ENCODE measurements at places on chromosomes 7 and 10.
A peak's percentile ranks its signal among the peaks of the same experiment; 100 is the strongest.

DNA sequence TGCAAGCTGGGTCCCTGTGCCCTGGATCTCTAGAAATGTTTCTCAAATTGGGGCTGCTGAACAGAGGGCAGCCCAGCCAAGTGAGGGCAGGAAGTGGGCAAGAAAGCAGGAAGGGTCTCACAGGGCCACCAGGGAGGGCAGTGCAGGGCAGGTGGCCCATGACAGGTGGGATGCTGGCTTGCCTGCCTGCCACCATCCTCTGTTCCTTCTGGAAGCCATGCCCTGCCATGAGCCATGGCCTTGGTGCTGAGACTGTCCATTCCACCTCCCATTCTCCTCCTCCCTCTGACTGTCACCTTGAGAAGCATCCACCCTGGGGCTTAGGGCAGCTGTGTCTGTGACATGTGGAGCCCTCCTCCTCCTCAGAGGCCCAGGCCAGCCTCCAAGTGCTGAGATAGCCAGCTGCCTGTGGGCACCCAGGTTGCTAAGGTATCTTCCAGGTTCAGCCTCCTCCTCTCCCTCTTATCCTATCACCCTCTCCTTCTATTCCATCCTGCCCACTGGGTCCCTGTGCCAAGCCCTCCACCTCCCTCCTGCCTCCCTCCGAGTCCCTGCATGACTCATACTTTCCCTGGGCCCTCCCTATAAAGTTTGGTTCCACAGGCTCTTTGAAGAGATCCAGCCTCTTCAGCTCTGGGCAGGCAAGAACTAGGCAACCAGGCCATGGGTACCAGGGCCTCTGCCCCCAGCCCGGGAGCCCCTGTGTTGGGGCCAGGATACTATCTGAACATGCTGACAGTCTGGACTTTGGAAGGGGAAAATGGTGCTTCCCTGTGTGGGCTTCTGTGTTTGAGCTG is 1.3 kb downstream of the VSIR start:
- DNase-seq: peak; percentile 55

- no peak for DNase-seq
Measured at GRCh38 chr7:108181073-108181985, 51.2 kb upstream of the LAMB4 start.

DNA sequence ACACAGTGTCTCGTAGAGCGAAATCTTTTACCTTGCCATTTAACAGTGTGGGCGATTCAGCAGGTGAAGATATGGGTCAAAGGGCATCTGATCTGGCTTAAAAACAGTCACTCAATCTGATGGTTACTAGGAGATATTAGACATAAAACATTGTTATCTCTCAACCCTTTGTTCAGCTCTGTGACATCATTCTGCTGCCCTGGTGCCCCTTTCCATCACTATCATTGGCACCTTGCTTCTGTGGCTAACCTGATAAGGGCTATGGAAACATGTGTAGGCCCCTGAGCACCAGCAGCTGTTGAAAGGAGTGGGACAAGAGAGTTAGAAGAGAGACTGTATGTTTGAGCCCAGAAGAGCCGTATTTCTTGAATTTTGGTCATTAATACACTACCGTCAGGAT is 650.3 kb downstream of the PHTF2 start:
- no peak for DNase-seq

DNA sequence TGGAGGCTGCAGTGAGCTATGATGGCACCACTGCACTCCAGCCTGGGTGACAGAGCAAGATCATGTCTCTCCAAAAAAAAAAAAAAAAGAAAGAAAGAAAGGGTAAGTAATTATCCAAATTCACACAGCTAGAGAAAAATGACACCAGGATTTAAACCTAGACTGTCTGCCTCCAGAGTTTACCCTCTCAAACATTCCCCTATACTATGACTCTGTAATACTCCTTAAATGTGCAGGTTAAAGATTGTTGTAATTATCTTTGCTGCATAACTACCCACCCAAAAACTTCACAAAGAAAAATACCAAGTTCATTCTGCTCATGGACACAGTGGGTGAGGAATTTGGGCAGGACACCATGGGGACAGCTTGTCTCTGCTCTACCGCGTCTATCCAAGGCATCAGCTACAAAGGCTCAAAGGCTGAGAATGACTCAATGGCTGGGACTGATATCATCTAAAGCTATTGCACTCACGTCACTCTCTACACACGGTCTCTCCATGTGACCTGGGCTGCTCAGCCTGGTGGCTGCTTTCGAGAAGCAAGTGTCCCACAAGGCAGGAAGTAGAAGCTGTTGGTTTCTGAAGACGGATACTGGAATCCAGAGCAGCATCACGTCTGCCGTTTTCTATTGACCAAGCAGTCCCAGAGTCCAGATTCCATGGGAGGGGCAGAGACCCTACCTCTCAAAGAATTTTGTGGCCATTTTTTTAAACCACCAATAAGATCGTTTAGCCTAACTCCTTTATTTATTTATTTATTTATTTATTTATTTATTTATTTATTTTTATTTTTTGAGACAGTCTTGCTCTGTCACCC is 185.7 kb upstream of the AUTS2 start:
- no peak for DNase-seq

DNA sequence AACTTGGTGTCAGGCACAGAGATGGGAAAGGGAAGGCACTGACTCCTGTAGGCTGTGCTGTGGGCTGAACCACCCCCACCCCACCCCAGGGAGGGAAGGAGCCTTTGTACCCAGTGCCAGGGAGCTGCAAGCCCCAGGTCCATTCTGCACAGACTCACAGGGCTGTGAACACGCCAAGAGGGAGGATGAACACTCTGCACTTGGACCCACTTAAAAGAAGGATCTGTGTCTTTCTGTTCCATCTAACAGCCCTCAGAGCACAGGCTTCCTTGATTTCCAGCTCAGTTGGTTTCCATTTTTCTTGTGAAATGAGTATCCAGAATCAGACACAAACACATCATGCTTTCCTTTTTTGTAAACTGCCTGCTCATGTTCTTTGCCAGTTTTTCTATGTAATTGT is 84.9 kb downstream of the GRB10 start:
- DNase-seq: no peak

DNA sequence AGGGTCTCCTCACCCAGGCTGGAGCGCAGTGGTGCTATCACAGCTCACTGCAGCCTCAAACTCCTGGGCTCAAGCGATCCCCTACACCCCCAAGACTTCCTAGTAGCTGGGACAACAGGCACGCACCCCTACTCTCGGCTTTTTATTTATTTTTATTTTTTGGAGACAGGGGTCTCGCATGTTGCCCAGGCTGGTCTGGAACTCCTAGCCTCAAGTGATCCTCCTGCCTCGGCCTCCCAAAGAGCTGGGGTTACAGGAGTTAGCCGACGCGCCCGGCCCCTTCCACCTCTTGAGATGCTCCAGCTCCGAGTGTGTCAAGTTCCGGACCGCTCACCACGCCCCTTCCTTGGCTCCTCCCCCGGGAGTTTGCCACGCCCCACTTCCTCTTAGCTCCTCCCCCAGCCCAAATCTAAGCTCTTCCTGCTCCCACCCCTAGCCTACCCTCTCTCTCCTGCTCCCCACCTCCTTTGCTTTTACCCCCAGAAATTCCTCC is 6.3 kb downstream of the NAT16 start:
- no peak for DNase-seq

DNA sequence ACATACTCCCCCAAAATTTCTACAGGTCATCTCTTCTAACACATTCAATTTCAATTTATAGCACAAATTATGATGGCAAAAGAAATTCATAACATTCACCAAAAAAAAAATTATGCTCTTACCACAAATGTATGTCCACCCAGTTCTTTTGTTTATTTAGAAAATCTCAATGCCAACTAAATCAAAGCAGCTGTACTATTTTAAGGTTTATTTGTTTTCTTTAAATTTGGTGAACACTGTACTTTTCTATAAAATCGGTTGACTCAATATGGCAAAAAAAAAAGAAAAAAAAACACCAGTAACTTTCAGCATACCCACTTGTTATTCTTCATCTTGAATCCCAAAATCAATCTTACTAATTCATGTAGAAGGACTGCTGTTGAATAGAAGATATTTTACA is 225.7 kb downstream of the AGMO start:
- no peak for DNase-seq

- DNase-seq: no peak
Measured at GRCh38 chr7:98956469-98956868, 78.1 kb downstream of the TRRAP start.

GRCh38 chr10:5467207-5467535 is 32.2 kb downstream of the CALML5 start:
- DNase-seq: peak; percentile 79

GRCh38 chr10:86651021-86651471 is 3.3 kb upstream of the OPN4 start:
- no peak for DNase-seq

- DNase-seq: peak; percentile 47
Measured at GRCh38 chr7:31633894-31634494, 53.0 kb upstream of the PPP1R17 start.

GRCh38 chr10:114081911-114082583 is 38.4 kb downstream of the ADRB1 start:
- DNase-seq: no peak

DNA sequence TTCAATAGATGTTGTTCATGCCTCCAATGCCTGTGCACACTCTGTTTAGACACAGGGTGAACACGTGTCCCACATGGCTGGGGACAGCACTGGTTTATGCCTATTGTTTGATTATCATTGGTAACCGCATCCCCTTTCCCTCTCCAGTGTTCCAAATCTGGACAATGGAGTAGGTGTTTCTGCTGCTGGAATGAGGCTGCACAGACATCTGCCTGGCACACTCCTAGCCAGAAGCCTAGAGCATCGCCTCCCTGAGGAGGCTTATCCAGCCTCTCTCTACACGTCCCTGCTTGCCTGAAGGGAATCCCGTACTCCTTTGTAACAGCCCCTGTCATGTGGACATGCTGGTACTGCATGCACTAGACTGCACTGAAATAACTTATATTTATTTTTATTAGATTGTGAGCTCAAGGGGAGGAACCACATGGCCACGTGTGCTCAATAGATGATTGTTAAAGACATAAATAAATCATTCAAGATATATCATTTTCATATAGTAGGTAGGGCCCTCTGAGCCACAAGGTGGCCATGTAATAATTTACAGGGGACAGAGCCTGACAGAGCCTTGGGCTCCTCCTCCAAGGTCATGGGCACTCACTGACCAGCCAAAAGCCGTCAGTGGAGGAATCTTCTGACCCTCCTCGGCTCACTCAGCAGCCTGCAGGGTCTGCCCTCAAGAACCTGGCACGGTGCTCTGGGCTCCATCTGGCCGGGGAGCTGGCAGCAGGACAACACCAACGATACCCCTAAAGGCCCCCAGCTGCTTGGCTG is 310.9 kb upstream of the ZNF32 start:
- no peak for DNase-seq

DNA sequence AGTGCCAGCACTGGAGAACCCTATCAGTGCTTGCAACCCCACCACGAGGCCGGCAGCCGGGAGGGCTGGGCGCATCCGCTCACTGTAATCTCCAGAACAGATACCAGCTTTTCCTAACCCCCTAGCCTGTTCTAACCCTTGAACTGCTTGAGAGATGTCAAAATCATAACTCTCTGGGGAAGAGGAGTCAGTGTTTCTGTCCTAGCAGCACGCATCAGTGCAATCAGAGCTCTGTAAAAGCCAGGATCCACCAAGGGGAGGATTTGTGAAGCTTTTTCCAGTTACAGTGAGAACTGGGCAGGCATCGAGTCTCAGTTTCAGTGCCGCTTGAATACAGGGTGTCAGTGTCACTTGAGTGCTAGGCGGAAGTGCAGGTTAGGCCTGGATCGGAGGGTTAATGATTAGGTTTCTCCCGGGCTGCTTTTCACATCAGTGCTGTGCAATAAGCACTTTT is 104.5 kb upstream of the INSYN2A start:
- DNase-seq: no peak

GRCh38 chr10:66102756-66103155 is 823.1 kb upstream of the LRRTM3 start:
- DNase-seq: no peak

DNA sequence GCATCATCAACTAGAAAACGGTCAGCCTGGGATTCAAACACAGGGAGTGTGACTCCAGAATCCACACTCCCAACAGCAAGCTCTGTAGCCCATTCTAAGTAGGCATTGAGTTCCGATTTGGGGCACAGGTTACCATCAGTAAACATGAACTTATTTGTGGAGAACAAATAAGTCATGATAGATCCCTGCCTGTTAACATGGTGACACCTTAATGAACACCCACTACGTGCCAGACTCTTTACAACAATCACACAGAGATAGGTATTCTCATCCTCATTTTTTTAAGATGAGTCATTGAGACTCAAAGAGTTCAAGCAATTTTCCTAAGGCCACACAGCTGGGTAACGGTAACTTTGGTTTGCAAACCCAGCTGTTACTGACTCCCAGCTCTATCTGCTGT is 91.5 kb downstream of the LYZL2 start:
- DNase-seq: no peak

GRCh38 chr7:105196473-105196872 is 182.5 kb downstream of the KMT2E start:
- DNase-seq: no peak

- DNase-seq: no peak
Measured at GRCh38 chr10:48287417-48288391, 13.2 kb upstream of the FRMPD2 start.

- DNase-seq: no peak
Measured at GRCh38 chr7:5607951-5608656, 173.4 kb downstream of the RNF216 start.

DNA sequence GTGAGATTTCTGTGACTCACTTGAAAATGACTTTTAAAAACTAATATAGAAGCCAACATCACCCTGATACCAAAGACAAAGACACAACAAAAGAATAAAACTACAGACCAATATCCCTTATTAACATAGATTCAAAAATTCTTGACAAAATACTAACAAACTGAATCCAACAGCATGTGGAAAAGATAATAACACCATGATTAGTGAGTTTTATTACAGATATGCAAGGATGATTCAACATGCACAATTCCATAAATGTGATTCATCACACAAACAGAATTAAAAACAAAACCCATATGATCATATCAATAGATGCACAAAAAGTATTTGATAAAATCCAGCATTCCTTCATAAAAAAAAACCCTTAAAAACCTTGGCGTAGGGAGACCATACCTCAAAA is 6.5 kb downstream of the MGAM start:
- DNase-seq: no peak

DNA sequence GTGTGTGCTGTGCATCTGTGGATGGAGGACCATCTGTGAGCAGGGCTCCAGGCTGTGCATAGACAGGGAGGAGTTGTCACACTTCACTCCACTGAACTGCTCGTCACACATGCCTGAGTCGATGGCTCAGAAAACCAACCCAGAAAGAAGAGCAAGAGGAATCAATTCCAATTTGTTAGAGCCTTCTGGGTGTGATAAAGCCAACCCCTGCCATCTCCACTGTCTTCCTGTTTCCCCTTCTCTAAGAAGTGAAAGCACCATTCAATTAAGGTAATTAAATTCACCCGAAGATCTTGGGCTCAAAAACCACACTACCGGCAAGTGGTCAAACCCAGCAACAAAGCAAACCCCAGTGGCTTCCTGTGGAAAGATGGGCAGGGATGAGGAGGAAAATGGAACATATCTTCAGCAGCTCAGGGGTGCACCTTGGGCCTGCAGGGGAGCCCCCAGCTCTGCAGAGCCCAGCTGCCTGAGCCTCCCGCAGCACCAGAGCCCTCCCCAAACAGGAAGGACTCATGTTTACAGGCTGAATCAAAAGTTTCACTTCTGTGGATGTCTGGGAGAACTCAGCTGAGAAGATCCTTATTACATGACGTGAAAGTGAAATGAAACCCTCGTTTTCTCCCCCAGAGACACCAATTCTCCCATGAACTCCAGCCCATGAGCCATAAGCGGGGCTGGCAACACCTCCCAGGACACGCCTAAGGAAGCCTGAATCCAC is 10.9 kb downstream of the C10orf71 start:
- no peak for DNase-seq
